Activated naive CD4-positive, alpha-beta T cell treated with anti-CD3 and anti-CD28 coated beads, Interleukin-2, amount 50 U/mL, for 72 hours (primary cell): ENCODE measurements at places on chromosomes 5 and 9. TPM values are rescaled to one million over a fixed set of nuclear protein-coding genes. Genes with fewer than 3 reads are reported as not detected.

The FST gene
- not detected for total RNA-seq

DNA sequence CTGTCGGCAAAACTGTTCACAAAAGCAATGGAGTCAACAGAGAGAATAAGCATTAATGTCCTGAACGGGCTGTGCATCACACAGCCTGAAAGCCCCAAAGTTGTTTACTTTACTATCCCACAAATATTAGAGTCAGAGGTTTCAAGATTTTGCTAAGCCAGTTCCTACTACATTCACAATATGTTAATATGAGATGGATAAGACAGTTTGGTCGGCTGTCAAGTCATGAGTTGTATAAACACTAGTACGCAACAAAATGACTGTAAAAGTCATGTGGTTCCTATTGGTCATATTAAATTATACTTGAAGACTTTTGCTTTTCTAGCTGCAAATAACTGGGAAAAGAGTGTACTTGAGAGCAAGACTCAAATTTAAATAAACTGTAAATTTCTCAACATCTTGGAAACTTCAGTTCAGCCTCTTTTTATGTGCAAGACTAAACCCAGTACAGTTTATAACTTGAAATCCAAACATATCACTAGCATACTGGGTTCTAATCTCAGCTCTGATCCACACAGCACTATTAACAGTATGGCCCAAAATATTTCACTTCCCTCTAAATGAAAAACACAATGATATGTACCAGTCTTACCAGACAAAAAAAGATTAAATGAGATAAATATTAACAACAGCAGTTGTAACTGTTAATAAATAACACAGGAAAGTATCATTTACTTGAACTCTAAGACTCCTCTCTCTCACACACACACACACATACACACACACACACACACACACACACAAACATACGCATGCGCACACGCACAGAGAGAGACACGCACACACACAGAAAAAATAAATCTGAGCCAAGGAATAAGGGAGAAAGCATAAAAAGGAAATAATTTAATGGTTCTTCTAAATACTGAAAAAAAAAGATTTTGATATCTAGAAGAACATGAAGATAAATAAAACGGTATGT lies 33.1 kb downstream of the FANCC start:
- DNase-seq, result no peak

GRCh38 chr9:38282756-38283155 lies 109.7 kb upstream of the ALDH1B1 start:
- DNase-seq, result no peak

- no peak for DNase-seq
These were observed 5.6 kb downstream of the GBA2 start for GRCh38 chr9:35743452-35743851.
